ENCODE measurements at places on chromosomes 5 and 9.

- H3K27ac ChIP-seq = no peak overlapping the region
- DNase-seq = no peak
- H3K27me3 ChIP-seq = no peaks in the 10 kb centered on the region
- H3K36me3 ChIP-seq = no peaks in the 10 kb centered on the region
These were observed 13.7 kb upstream of the PRELID2 start for GRCh38 chr5:145848854-145849253.

DNA sequence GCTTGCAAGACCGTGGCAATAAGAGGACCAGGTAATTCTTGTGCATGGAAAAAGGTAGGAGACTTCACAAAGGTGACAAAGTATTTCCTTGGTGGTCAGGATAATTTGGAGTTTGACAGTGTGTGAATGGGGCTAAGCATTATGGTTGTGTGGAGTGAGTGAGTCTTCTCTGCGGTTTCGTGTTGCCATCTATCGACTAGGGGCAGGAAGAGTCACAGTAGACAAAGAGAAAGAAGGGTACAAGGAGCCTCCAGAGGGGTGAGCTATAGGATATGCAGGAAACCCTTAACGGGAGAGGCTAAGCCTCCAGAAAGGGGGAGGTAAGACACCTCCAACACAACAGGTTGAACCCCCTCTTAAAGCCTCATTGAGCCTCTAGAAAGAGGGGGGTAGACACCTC is 64.0 kb upstream of the RANBP6 start:
- no peak for DNase-seq
- no peak overlapping the region for H3K27ac ChIP-seq
- H3K27me3 ChIP-seq = no peaks in the 10 kb centered on the region
- no peaks in the 10 kb centered on the region for H3K36me3 ChIP-seq
- H3K4me3 ChIP-seq = no peak overlapping the region
- peaks cover 11% of the 10 kb centered on the region for H3K4me1 ChIP-seq

DNA sequence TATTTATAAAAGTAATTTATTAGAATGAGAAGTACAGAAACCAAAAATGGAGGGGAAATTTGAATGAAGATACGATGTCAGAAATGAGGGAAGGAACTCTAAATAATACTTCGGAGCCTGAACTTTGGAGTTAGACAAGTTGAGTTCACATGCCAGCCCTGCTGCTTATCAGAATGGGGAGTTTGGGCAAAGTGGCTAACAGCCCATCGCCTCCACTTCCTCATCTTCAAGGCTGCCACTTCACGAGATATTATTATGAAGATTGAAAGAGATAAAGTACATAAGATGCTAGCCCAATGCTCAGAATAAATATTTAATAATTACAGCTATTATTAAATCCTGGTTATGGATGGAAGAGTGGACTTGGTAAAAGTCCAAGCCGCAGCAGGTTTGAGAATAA is 56.2 kb upstream of the ABCA1 start:
- no peak overlapping the region for H3K27ac ChIP-seq
- H3K27me3 ChIP-seq = no peaks in the 10 kb centered on the region
- no peaks in the 10 kb centered on the region for H3K4me1 ChIP-seq
- no peak for DNase-seq
- H3K36me3 ChIP-seq = no peaks in the 10 kb centered on the region
- H3K4me3 ChIP-seq = no peak overlapping the region

- no peak overlapping the region for H3K4me3 ChIP-seq
- H3K4me1 ChIP-seq = no peaks in the 10 kb centered on the region
- no peak for DNase-seq
- H3K27ac ChIP-seq = no peak overlapping the region
- no peaks in the 10 kb centered on the region for H3K27me3 ChIP-seq
These were observed 261.8 kb downstream of the MCTP1 start for GRCh38 chr5:95022967-95023695.

- H3K4me3 ChIP-seq = no peak overlapping the region
- no peak for DNase-seq
- H3K4me1 ChIP-seq = no peaks in the 10 kb centered on the region
- no peaks in the 10 kb centered on the region for H3K36me3 ChIP-seq
- H3K27me3 ChIP-seq = no peaks in the 10 kb centered on the region
These were observed 223.5 kb upstream of the DAB2 start for GRCh38 chr5:39648085-39648847.
